ENCODE measurements at places on chromosomes 12 and 14.

DNA sequence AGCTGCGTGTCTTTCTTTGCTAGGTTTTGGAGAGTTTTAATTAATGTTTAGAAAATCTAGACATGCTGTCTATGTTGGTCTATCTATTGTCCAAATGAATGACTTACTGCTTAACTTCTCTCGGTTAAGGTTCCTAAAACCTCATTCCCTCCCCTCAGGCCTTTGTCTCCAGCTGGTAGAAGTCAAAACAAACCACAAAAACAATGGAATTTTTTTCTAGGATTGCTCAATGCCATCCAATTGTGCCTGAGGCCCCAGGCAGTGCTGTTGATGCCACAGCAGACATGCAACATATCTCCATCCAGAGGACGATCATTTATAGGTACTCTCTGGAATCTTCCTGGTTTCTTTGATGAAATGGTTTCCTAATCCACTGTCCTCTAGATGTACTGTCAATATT, 448.2 kb upstream of the TBX3 start:
- no peak for DNase-seq

GRCh38 chr12:54191550-54192022, 2.8 kb upstream of the SMUG1 start:
- peak; percentile 90 for DNase-seq

- no peak for DNase-seq
These were observed 32.4 kb downstream of the LTBP2 start for GRCh38 chr14:74579447-74580274.

DNA sequence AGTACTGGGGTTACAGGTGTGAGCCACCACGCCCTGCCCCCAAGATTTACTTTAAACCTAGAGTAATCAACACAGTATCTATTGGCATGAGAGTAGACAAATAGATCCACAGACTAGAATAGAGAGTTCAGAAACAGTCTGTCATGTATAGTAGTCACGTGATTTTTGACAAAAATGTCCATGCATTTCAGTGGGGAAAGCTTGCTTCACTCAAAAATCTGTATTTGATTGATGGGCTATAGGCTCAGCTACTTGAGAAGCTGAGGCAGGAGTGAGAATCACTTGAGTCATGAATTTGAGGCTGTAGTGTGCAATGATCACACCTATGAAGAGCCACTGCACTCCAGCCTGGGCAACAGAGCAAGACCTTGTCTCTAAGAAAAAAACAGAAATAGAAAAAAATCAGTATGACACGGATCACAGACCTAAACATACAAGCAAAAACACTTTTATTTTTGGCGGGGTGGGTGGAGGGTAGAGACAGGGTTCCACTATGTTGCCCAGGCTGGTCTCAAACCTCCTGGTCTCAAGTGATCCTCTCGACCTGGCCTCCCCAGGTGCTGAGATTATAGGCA, 7.6 kb upstream of the ORAI1 start:
- DNase-seq: no peak

- peak; percentile 59 for DNase-seq
These were observed 160.9 kb downstream of the SPTSSA start for GRCh38 chr14:34300882-34301734.

DNA sequence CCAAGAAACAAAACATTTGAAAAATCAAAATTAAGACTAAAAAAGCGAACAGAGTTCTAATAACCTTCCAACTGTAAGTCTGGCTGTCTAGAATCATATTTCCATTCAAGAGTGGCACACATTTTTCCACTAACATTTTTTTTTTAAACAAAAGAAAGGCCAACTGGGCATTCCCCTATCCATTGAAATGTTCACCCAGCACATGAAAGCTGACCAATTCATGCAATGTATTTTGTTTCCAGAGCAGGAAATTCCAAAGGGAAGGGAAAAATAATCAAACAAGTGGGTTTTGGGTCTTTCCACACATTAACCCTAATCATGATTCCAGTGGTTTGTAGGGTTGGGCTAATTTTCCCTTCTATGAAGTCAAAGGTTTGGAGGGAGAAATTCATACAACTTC, 206.5 kb downstream of the CALM1 start:
- no peak for DNase-seq

Measured in OCI-M1 (cell line).